ENCODE measurements at places on chromosomes 16 and 17.
A peak's percentile ranks its signal among the peaks of the same experiment; 100 is the strongest.

GRCh38 chr16:67632415-67633172, 12.3 kb upstream of the CARMIL2 start:
- no peak for DNase-seq

GRCh38 chr16:47323241-47323640, 137.6 kb downstream of the ITFG1 start:
- no peak for DNase-seq

DNA sequence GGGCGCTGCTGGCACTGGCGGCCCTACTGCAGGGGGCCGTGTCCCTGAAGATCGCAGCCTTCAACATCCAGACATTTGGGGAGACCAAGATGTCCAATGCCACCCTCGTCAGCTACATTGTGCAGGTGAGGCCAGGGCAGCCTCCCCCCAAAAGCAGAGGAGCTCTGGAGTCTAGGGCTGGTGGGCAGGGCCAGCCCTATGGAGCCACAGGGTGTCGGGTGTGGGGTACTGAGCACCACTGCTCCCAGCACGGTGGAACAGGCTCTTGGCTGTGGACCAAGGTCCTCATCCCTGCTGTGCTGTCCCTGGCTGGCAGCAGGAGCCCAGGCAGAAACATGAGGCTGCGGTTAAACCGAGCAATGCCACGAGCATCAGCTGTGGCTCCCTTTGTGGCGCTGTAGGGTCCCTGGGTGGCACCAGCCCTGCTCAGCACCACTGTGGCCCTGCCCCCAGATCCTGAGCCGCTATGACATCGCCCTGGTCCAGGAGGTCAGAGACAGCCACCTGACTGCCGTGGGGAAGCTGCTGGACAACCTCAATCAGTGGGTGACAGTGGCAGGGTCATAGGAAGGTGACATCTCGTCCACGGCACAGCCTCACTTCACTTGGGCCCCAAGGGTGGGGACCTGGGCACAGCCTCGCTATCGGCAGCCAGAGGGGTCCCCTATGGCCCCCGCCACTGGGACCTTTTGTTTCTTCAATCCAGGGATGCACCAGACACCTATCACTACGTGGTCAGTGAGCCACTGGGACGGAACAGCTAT, 1.1 kb downstream of the DNASE1 start:
- no peak for DNase-seq

GRCh38 chr17:5913032-5913531, 157.1 kb upstream of the WSCD1 start:
- no peak for DNase-seq

DNA sequence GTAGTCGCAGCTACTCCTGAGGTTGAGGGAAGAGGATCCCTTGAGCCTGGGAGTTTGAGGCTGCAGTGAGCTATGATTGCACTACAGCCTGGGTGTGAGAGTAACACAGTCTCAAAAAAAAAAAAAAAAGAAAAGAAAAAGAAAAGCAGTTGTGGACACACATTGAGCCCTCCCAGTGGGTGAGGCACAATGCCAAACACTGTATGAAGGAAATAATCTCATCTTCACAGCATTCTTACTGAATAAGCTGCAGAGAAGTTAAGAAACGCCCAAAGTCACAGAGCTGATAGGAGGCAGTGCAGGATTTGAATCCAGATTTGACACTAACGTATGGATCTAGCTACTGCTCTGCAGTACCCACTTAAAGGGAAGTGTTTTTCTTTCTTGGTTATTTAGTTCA, 5.9 kb upstream of the LYZL6 start:
- DNase-seq = no peak

- DNase-seq = no peak
Measured at GRCh38 chr17:73410586-73411312, 98.9 kb upstream of the CDC42EP4 start.

DNA sequence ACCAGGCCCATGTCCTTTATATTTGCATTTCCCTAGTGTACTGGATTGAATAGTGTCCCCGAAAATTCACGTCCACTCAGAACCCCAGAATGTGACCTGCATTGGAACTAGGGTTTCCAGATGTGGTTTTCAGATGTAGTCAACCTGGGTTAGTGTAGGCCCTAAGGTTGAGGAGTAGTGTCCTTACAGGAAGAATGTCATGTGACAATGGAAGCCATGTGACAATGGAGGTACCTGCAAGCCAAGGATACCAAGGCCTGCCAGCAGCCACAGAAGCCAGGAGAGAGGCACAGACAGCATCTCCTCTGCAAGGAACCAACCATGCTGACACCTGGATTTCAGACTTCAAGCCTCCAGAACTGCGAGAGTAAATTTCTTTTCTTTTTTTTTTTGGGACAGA, 5.2 kb upstream of the PRR15L start:
- DNase-seq = no peak

DNA sequence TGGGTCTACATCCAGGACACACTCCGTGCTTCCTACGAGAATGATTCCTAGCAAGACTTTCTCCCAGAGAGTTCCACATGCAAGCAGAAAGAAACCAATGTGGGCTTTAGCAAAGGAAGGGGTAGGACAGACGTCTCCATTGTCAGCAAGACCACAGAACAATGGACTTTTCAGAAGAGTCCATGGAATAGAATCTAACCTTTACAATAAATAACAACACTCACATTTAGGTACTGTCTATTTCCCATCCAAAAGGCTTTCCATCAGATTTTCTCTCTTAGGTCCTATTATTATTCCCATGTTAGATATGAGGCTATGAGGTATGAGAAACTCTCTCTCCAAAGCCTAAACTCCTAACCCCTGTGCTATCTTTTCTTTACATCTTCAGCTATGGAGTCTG, 360.9 kb downstream of the GRIN2A start:
- DNase-seq = no peak

- DNase-seq = peak; percentile 74
Measured at GRCh38 chr16:3187798-3188674, at the start of gene OR1F1. TSS of gene OR1F1 (plus strand) at chr16:3188204.

DNA sequence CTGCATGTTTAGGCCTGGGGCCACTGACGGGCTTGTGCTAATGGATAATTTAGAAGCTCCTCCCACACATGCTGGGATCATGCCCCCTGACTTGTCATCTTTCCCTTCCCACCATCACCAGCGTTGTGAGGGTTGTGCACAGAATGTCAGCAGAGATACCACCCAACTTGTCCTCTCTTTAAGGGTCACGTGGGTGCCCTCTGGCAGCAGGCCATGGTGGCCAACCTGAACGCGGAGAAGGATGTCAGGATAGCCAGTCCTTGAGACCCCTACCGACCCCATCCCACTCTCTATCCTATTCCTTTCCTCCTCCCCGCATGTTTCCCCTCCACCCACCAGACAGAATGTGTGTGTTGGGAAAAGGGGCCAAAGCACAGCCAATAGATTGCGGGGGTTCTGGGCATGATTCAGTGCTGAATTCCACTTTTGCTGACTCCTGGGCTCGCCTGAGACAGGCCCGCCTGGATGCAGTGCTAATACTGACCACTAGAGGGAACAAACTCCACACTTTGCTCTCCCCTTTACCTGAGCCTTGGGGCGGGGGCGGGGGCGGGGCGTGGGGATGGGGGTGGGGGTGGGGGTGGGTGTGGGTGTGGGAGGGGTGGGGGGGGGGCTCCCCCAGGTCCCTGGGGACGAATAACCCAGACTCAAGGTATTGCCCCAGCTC, at the start of gene GH2:
Gene GH2 (minus strand): TSS at position 10 of the 667 bp plus-strand sequence. CDS start 143 bp downstream, outside the sequence.
- DNase-seq = peak; percentile 63

GRCh38 chr17:17884391-17885357, 47.9 kb upstream of the SREBF1 start:
- DNase-seq = no peak

DNA sequence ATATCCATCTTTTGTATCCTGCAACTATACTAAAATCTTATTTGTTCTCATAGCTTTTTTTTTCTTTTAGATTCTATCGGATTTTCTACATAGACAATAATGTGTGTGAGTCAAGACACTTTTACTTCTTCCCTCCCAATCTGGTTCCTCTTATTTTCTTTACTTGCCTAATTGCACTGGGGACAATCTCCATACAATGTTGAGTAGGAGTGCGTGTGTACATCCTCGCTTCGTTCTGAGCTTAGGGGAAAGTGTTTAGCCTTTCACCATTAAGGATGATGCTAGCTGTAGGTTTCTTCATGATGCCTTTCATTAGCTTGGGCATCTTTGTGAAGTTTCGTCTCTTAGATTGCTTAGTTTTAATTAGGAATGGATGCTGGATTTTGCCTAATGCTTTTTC, 2.9 kb downstream of the SPATA32 start:
- DNase-seq = no peak

DNA sequence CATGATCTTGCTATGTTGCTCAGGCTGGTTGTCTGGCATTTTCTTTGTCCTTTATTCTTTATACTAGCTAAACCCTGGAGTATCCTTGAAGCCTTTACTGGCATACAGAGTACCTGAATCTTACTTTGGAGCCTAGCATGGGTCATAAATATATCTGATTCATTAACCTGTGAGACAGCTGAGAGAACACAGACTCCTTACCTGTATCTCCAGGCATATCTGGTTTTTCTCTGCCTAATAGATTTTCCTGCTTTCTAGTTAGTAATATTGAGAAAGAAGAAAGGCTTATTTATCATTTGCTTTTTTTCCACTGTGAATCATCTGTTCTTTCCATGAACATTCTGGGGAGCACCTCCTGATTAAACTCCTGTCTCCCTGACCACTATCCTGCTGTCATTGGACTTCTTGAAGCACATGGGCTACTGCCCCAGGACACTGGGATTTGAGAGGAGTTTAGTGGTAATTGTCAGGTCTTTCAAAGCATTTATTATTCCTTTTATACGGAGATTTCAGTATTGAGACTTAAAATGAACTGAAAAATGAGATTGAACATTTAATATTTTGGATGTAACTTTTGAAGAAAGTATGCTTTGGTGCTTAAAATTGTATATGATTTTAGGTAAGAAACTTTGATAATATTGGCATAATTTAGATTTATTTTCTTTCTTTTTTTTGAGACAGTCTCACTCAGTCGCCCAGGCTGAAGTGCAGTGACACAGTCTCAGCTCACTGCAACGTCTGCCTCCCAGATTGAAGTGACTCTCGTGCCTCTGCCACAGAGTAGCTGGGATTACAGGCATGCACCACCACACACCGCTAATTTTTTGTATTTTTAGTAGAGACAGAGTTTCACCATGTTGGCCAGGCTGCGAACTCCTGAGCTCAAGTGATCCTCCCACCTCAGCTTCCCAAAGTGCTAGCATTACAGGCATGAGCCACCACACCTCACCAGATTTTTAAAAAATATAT, 8.6 kb downstream of the PDP2 start:
- no peak for DNase-seq

DNA sequence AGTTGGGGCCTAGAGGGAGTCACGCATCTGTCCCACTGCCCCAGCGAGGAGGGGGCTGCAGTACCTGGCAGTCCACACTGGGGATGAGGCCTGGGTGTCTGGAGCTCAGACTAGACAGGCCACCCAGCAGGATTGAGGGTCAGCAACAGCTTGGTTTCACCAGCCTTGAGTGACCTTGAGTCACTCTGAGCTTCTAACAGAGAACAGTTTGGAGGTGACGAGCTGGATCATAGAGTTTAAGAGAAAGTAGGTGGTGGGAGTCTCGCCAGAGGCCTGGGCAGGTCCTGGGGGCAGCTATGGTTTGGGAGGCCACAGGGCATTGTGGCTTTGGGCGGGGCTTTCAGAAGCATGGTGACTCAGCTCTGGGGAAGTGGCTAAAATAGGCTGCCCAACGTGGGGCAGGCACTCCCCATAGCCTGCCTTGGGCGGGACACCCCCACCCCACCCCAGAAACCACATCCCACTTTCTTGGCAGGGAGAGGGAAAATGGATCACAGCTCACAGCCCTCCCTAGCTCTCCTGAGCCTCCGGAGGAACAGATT, 20.5 kb downstream of the CDC42EP4 start:
- DNase-seq = no peak

GRCh38 chr17:8375738-8376259, 705 bp downstream of the KRABD2 start:
- peak; percentile 71 for DNase-seq

DNA sequence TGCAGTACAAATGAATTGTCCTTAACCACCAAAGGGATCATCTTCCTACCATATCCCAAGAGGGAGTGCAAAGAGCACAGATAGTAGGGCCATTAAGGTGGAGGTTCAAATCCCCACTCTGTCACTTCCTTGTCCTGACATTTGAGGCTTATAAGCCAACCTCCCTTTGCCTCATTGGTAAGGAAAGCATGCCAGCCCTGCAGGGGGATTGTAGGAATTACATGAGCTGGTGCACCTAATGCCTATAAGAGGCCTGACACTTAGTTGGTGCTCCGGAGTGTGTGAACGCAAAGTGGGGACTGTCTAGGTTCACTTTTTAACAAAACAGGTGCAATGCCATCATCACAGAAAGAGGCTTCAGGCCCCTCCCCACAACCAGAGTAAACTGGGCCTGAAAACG, 374.4 kb downstream of the SNX29 start:
- DNase-seq = peak; percentile 12

GRCh38 chr17:41748275-41748674, 13.8 kb upstream of the HAP1 start:
- no peak for DNase-seq

DNA sequence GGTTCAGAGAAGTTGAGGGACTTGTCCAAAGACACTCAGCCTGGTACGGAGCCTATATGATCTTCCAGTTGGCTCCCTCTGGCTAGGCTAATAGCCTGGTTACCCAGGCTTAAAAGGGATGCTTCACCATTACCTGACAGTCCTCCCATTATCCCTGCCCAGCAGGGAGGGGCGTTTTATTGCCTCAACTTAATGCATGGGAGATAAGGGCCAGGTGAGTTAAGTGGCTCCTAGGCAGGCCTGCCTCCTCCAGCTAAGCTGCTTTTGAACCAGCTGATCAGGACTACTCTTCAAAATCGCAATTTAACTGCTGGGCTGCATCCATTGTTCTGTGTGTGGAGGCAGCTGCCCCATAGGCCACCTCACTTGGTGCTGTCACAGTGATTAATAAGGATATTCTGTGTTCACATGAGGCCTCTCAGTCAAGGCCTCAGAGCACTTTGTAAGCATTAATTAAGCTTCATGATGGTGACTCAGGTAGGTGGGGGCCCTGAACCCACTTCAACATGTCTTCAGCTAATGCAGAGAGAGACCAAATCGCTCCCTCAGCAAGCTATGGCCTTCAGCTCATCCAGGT, 27.9 kb downstream of the SMPD3 start:
- peak; percentile 68 for DNase-seq

DNA sequence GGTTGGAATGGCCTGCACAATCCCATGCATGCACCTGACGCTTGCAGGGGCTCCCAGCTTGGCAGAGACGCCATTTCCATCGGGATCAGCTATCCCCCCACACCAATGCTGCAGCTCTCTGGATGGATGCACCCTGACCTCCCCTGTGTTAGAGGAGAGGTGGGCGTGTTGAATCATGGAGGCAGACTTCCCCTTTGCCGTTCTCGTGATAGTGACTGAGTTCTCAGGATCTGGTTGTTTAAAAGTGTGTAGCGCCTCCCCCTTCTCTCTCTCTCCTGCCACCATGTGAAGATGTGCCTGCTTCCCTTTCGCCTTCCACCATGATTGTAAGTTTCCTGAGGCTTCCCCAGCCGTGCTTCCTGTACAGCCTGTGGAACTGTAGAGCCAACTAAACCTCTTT, 17.8 kb upstream of the KCNH6 start:
- no peak for DNase-seq

DNA sequence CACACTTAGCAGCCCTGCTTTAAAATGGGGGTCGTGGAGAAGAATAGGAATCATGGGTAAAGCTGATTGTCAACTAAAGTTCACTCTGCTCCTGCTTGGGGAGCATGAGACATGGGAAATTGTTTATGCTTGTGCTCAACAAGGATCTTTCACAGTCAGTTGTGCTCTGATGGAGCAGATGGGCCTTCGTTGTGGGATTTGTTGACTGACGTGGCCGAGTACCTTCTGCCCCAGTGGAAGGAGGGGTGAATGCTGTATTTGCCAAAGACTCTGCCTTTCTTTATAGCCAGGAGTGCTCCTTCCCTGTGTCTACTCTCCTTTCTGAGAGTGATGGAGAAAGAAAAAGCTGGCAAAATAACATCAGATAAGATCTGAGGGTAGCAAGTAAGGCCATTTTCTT, 11.4 kb downstream of the ARSG start:
- no peak for DNase-seq

Measured in DMS53 (cell line).